ENCODE measurements at places on chromosomes 5 and 9.

GRCh38 chr9:108606401-108606800 lies 249.4 kb downstream of the ACTL7B start:
- H3K27ac ChIP-seq: no peak overlapping the region
- no peaks in the 10 kb centered on the region for H3K4me1 ChIP-seq
- no peaks in the 10 kb centered on the region for H3K36me3 ChIP-seq
- no peak for DNase-seq
- H3K4me3 ChIP-seq: no peak overlapping the region
- H3K27me3 ChIP-seq: no peaks in the 10 kb centered on the region

DNA sequence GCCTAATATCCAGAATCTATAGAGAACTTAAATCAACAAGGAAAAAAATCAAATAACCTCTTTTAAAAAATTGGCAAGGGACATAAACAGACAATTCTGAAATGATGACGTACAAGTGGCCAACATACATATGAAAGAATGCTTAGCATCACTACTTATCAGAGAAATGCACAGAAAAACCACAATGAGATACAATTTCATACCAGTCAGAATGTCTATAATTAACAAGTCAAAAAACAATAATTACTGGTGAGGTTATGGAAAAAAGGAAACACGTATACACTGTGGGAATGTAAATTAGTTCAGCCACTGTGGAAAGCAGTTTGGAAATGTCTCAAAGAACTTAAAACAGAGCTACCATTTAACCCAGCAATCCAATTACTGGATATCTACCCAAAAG lies 1192.0 kb downstream of the CDH12 start:
- no peaks in the 10 kb centered on the region for H3K27me3 ChIP-seq
- H3K4me1 ChIP-seq: no peaks in the 10 kb centered on the region
- peak; percentile 47 for DNase-seq
- H3K4me3 ChIP-seq: no peak overlapping the region
- H3K36me3 ChIP-seq: no peaks in the 10 kb centered on the region

DNA sequence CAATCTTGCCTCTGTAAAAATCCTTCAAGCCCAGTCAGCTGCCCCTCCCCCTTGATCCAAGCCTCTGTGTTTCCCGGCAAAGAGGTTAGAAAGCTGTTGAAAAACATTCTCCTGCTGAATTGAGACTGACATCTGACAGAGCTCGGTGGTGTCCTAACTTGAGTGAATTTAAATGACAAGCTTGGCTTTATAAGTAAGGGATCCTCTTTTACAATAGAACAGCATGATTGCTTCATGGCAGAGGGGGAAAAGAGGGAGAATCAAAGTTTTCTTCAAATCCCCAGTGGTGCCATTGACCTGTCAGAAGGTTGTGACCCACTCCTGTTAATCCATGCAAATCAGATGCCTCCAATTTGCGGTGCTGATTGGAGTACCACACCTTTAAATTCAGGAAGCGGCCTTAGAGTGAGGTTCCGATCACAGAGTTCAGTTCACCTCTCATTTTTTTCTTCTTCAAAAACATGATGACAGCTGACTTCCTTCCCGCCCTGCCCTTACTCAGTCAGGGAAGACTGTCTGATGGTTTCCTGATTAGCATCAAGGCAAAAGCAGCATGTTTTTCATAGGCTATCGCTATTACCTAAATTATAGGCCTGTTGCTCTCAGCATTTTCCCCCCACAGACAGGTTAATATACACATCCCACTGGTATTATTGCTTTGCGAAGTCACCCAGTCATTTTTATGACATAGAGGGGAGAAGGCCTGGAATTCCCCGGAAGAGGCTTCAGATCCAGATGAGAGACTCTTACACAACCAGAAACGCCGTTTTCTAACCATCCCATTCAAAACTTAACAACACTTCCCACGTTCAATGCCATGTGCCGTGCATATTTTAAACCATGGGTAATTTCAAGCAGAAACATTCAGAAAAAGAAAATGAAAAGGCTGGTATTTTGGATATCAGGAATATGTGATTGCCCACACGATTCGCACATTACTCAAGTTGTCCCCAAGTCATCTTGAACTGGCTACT lies 141.4 kb downstream of the EBF1 start:
- no peaks in the 10 kb centered on the region for H3K36me3 ChIP-seq
- H3K27ac ChIP-seq: no peak overlapping the region
- H3K4me3 ChIP-seq: no peak overlapping the region
- no peaks in the 10 kb centered on the region for H3K4me1 ChIP-seq
- H3K27me3 ChIP-seq: no peaks in the 10 kb centered on the region
- no peak for DNase-seq

- no peak for DNase-seq
- no peak overlapping the region for H3K27ac ChIP-seq
- H3K27me3 ChIP-seq: no peaks in the 10 kb centered on the region
- no peaks in the 10 kb centered on the region for H3K36me3 ChIP-seq
- no peak overlapping the region for H3K4me3 ChIP-seq
Observed at GRCh38 chr9:108074900-108075299, 585.3 kb upstream of the KLF4 start.

- no peak overlapping the region for H3K27ac ChIP-seq
- peaks cover 2% of the 10 kb centered on the region for H3K36me3 ChIP-seq
- no peaks in the 10 kb centered on the region for H3K27me3 ChIP-seq
- H3K4me3 ChIP-seq: no peak overlapping the region
Observed at GRCh38 chr9:113511856-113512761, 48.6 kb downstream of the RGS3 start.

DNA sequence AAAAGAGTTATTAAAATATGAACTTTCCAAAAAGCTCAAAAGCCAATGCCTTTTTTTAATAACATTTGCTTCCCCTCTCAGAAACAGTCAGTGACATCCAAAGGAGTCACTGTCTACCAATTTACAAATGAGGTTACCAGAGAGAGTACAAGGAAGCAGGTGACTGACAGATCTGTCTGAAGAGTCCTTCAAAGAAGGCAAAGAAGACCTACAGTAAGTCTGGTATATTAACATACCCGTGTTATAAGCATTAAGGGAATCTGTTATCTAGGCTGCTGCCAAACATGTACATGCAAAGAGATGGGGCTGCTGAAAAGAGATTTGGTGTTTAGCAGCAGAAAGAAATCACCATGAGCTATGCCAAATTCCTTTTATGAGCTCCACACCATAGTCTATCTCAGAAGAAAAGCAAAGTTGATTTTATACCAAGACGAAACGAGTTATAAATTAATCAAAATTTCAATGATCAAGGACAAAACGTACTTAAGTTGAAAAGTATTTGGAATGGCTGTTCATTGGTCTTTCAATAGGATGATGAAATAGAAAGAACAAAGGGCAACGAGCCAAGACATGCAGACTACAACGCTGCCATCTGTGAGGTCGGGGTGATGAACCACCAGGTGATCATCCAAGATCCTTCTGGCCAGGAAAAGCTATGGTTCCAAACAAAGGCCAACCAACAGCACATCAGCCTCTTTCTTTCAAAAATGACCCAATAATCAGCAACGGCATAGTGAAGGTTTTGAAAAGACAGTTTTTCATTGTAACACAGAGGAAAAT lies 8.1 kb downstream of the PRELID2 start:
- H3K36me3 ChIP-seq: no peaks in the 10 kb centered on the region
- H3K4me3 ChIP-seq: no peak overlapping the region
- no peak for DNase-seq
- no peak overlapping the region for H3K27ac ChIP-seq
- no peaks in the 10 kb centered on the region for H3K27me3 ChIP-seq

DNA sequence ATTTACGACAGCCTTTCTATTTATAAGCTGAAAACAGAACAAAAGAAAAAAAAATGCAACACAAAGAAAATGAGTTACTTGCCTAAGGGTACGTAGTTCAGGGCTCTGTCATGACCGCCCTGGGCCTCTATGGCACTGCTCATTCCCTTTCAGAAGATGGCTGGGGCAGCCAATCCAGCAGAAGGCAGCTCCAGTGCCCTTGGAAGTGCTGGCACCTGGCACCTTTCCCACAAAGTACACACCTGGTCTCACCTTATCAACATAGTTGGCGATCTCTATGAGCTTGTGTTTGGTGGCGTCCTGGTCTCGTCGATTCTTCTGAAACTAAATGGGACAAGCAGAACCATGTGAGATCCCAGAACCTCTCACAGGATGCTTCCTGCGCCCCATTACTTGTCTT lies 53.2 kb downstream of the NIPAL4 start:
- H3K36me3 ChIP-seq: peaks cover 72% of the 10 kb centered on the region
- DNase-seq: no peak
- no peaks in the 10 kb centered on the region for H3K4me1 ChIP-seq
- no peaks in the 10 kb centered on the region for H3K27me3 ChIP-seq

Data from trophoblast cell (in vitro differentiated cells and primary cell).